Activated T-helper 1 cell treated with anti-CD3 and anti-CD28 coated beads, Interleukin-2, amount 50 U/mL, for 16 hours (primary cell): ENCODE measurements at places on chromosomes 1 and 21.

DNA sequence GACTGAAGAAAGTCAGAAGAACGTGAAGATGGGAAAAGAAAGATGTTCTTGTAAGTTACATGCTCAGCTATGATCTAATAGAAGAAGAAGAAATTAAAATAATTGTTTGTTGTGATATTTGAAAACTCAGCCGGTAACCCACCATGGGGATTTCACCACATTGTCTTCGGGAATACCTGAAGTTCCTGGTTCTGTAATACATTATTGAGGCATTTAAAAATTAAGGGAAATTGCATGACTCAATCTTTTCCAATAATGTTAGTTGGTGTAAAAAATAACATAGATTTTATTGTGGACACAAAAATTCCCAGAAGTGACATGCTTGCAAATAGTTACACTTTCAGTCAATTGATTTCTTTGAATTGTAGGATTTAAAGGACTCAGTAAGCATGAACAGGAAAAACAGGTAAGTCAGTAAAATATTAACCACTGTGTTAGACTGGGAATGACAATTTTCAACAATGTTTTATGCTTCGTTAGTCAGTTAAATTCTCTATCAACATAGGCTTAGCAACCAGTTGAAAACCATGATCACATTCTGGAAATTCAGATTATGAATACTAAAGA lies 745.1 kb downstream of the LTN1 start:
- no peak for DNase-seq

DNA sequence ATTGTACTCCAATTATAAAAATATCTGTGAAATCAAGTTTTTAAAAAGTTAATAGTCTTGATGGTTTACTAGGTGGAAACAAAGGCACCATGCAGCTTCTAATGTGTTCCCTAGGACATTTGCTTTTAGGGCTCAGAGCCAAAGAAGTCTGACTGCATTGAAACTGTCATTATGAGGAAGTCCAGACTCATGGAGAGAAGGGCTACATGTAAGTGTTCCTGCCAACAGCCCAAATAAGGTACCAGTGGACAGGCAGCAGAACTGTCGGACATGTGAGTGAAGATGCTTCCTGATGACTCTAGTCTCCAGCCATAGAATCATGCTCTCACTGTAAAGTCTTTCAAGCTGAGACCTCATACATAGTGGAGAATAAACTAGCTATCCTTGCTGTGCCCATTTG lies 287.6 kb downstream of the AKT3 start:
- DNase-seq: no peak

GRCh38 chr1:35463232-35463631 lies 94.0 kb downstream of the KIAA0319L start:
- no peak for DNase-seq

GRCh38 chr1:201656311-201657032 lies 117.5 kb downstream of the NAV1 start:
- no peak for DNase-seq

DNA sequence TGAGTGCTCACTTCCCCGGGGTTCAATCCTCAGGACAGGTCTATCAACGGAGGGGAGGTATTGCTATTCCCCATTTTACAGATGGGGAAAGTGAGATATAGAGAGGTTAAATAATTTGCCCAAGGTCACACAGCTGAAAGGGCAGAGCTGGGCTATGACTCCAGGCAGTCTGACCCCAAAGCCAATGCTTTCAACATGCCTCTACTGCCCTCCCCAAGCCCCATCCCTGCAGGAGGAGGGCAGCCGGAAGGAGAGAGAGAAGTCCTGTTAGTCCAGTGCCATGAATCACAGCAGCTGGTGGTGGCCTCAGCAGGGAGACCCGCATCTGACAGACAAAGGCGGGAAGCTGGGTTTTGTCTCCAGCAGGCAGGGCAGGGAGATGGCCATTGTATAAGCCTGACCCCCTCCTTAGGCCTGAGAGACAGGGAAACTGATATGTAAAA lies 20.0 kb upstream of the CLIC4 start:
- no peak for DNase-seq

DNA sequence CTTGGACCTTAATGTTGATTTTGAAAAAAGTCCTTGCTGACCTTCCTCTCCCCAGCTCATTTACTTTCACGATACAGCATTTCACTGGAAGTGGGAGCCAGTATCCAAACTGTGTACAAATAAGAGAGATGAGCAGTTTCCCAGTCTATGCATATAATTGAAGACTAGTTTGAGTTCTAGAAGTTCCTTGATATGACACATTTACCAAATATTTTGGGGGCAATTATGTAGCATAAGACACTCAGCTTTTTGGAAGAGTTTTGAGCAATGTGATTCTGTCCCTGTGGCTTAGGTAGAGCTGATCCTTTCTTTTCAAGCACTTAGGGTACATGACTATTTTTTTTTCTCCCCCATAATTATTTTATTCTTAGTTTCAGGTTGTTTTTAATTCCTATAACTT lies 26.4 kb downstream of the GIPC2 start:
- DNase-seq: no peak

DNA sequence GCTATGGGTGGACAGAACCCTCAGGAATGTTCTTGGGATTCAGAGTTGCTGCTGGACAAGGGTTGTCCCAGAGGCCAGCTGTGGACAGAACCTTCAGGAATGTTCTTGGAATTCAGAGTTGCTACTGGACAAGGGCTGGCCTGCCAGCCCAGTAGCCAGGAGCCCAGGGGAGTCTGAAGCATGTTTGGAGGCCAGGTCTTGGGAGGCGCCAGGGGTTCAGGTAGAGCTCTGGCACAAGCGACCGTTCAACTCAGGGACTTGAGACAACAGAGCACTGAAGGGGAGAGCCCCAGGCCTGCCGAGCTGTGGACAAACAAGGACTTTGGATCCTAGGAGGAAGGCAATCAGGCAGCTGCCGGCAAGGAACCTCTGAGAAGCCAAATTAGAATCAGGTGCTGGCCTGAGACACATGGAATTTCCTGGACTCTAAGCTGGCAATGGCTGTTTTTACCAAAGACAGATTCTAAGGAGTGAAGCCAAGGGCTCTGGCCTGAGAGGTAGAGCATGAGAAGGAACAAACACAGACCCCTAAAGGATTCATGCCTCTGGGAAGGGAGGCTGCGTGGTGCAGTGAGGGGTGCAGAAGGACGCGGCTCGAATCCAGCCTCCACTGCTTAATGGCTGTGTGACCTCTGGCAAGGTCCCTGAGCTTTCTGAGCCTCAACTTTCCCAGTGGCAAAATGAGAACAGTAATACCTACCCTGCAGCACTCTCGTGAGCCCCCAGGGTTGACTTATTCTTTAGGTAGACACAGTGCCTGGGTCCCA lies 13.4 kb downstream of the PLA2G5 start:
- DNase-seq: no peak

DNA sequence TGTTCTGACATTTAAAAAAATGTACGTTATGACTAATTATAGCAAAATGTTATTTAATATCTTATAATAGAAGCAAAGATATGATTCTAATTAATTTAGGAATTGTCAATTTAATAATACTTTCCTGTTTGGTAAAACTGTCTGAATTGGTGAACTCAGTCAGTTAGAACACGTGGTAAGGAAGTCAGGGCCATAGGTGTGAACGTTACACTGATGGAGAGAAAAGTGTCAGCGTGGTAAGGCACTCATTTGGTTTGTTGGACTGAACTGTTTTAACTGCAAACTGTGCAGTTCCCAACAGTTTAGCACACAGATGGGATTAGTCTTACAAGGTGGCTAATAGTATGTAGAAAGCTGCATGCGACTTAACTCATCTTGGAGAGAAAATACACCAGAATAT lies 102.9 kb downstream of the EPB41 start:
- no peak for DNase-seq

GRCh38 chr1:47479664-47480063 lies 41.8 kb downstream of the FOXD2 start:
- DNase-seq: no peak

DNA sequence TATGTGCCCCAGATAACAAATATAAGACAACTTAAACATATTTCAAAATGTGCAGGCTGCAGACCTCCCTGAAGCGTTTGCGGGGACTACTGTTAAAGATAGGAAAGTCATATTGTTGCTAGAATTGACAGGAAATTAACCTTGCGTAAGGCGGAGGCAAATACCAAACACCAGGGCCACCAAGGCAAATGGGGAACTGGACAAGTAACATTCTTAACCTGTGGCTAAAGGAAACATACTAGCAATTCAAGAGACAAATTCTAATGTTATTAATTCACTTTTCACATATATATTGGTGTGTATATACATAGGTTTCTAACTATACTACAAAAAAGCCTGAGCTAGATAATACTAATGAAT lies 6.8 kb downstream of the HAPLN2 start:
- no peak for DNase-seq

DNA sequence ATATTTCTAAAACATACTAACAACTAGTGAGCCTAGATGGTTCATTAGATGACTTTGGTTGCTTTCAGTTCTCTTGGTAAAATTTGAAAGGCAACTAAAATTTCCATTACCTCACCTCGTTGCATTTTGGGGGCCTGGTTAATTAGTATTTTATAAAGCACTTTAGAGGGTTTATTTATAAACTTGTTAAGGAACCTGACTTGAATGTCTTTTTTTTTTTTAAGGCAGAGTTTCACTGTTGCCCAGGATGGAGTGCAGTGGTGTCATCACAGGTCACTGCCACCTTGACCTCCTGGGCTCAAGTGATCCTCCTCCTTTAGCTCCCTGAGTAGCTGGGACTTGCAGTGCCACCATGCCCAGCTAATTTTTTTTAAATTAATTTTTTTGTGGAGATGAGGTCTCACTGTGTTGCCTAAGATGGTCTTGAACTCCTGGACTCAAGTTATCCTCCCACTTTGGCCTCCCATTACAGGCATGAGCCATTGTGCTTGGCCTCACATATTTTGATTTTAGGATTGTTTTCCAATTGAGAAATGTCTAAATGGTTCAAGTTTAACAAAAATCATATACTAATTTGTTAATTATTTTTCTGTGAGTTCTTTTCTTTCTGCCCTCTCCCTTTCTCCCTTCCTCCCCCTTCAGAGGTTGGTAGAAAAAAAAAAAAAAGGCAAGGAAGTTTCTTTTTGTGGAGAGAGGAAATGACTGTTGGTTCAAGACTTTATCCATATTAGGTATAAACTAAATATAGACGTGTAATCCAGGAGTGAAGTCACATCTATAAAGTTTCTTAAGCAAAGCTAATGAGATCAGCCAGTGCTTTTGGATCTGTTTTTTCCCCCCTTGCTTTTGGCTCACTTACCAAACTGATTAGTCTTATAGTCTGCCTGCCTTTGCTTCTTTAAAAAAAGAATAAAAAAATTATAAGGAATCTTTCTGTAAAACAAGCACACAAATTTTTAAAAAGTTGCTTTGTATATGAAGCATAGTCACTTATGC lies 24.7 kb downstream of the CLIC4 start:
- DNase-seq: no peak

- no peak for DNase-seq
These were observed 4.1 kb downstream of the ARMH1 start for GRCh38 chr1:44678626-44679025.

DNA sequence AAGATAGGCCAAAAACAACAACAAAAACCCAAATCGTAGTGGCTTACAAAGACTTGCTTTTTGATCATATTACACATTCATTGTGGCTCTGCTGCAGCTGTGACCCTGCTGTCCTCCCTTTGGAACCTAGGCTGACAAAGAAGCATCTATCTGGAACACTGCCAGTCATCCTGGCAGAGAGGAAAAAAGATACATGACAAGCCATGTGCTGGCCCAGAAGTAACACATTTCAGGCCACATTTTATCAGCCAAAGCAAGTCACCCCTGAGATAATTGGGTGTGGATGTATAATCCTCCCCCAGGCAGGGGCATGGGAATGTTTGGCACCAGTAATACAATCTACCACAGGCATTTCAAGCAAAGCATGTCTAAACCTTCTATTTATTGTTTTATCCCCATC lies 37.2 kb upstream of the AGO1 start:
- no peak for DNase-seq

GRCh38 chr1:34763142-34763781 lies 3.7 kb downstream of the GJB4 start:
- DNase-seq: no peak

- no peak for DNase-seq
These were observed 29.6 kb downstream of the VANGL1 start for GRCh38 chr1:115671176-115671934.

DNA sequence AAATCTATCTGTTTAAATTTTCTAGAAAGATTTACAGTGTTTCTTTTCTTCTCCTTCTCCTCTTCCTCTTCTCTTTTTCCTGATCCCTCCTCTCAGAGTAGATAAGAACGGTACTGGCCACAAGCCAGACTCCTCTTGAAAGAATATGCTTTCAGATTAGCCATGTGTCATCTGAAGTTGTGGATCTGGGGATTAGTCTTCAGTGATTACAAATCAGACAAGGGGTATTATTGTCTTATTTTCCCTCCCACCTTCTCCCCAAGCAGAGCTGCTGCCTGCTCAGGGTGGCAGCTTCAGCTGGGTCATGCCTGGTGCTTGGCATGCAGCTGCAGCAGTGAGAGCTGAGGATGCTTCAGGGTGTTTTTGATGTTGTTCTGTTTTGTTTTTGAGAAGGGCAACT lies 42.7 kb downstream of the SGIP1 start:
- no peak for DNase-seq

DNA sequence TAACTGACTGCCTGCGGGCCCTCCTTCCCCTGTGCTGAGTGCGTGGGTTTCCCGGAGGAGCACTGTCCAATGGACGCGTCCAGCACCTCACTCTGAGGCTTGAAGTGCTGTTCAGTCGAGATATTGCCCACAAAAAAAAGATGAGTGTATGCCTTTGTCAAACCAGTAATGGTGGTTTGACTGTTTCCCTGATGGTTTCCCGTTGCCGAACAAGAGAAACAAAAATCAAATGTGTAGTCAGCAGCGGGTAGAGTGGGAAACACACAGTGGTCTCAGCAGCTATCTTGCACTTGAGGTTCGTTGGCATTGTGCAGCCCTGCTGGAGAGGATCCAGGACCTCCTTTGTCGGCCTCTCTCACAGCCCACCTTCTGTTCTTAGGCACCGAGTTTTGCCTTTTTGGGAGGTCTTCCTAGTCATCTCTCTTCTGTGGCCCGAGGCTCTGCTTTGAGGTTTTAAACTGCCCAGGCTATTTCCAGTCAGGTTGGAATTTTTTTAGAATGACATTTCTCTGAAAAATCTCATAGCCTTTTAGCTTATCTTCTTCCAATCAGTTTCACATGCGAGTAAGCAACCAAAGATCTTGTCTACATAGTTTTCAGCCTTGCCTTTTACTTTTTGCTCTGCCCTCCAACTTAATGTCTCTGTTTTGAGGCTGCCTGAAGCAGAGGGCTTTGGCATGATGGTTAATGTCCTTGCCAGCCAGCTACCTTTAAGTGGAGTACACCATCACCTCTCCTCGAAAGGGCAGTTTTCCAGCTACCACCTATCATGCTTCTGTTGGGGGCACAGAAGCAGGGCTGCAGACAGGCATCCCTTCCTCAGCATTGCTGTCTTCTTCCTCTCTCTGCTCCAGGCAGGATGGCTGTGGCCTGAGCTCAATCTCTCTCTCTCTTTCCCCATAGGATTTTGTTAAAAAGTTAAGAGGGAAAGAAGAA lies 132.3 kb downstream of the URB2 start:
- no peak for DNase-seq
